ENCODE measurements at places on chromosomes 11 and 22. TPM values are rescaled to one million over a fixed set of nuclear protein-coding genes. Genes with fewer than 3 reads are reported as not detected.

- no peak for DNase-seq
Measured at GRCh38 chr11:96652516-96652915, 262.7 kb downstream of the JRKL start.

DNA sequence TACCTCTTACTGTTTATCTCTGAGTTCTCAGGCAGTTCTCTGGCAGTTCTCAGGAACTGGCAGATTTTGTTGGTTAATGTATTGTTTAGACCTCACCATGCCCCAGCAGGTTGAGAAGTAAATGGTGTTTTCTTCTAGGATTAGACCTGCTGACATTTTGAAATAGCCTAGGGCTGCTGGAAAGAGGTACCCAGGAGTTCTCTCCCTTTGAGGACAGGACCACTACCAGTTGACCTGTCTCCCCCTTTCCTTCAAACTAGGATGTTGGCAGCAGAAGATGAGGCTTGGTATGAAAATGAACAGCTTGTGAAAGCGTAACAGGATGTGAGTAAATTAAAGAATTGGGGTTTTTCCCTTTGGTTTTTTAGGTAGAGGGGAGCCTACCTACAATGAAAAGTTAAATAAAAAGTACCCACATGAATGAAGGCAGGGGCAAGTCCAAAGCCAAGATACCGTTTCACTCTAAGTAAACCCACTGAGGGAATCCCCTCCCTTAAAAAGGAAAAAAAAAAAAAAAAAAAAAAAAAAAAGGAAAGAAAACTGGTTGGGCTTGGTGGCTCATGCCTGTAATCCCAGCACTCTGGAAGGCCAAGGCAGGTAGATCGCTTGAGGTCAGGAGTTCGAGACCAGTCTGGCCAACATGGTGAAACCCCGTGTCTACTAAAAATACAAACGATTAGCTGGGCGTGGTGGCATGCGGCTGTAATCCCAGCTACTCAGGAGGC, 96.2 kb downstream of the PDHX start:
- DNase-seq, result no peak

DNA sequence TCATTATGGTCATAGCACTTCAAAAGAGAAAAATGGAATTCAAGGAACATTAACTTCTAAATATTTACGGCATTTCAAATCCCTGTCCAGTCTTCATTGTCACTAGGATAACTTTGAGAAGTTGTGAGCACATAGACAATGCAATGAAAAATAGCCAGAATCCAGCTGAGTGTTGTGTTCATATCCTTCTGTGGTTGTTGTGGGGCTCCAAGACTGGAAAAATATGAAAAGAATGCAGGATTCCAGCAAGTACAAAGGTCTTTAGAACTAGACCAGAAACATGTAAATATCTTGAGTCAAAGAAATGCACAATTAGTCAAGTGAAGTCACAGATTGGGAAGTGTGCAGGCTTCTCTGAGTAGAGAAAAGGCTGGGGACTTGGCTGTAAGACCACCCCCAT, 68.7 kb downstream of the WT1 start:
- DNase-seq, result no peak

GRCh38 chr11:75968021-75968625, 153.1 kb downstream of the UVRAG start:
- no peak for DNase-seq

DNA sequence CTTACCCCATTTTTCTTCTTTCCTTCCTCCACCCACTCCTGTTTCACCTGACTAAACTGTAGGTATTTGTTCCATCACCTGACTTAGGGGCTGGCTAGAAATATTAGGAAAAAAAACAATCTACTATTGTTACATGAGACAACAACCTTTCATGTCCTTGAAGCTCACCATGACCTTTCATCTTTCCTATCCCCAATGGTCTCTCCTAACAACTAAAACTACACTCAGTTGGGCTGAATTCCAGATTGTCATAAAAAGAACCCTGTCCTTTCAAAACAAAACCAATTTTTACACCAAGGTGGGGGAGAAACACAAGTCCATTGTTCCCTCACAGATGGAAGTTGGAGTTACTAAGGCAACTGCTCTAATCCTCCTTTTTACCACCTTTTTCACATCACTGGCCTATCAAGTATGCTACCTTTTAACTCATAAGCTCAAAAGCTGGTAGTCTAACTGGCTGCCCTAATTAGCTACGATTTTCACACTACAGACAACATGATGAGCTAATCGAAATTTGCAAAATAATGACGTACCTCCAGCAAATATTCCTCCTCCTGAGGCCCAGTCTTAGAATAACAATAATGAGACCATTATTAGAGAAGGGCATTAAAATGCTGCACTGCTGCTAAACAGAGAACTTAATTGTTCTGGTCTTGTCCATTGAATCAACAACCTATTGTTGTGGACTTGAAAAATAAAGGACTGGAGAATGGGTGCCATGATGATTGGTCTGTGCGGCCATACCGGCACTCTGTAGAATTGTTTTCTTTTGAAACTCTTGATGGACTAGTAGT, 46.5 kb upstream of the SOX6 start:
- no peak for DNase-seq

- no peak for DNase-seq
Measured at GRCh38 chr22:19503367-19503766, 20.8 kb downstream of the CLDN5 start.

GRCh38 chr22:49975543-49976389, 15.2 kb downstream of the PIM3 start:
- DNase-seq, result peak; percentile 69

DNA sequence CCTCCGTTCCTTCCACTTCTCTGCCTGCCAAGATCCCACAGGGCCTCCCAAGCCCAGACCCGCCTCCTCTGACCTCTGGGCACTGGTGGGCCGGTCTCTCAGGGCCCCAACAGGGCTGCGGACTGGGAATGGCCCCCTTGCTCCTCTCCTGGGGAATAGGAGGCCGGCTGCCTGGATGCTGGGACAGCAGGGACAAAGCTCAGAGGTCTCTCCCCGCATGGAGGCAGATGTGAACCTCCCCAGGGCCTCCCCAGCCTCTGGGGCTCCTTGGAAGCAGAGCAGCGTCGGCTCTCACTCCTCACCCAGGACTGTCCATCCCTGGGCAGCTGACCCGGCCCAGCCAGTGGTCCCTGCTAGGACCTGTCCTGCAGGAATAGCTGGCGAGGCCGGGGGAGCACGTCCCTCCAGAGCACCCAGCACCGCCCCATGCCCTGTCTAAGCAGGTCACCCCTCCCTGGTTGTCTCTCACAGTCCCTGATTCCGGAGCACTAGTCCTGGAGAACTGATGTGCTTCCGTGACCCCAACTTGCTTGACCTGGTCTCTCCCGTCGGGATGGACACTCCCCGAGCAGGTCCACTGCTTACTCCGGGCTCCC, 85.8 kb downstream of the RTL6 start:
- peak; percentile 56 for DNase-seq

The CYB5R3 gene
- 71.5 TPM for total RNA-seq

The KRTAP5-7 gene
- total RNA-seq, result not detected

The RFPL1 gene
- total RNA-seq, result not detected

The C11orf21 gene
- not detected for total RNA-seq

The OR51B5 gene
- total RNA-seq, result 1.3 TPM

Data from sigmoid colon (tissue), 7 donors.